ENCODE measurements at places on chromosomes 13 and 19.

DNA sequence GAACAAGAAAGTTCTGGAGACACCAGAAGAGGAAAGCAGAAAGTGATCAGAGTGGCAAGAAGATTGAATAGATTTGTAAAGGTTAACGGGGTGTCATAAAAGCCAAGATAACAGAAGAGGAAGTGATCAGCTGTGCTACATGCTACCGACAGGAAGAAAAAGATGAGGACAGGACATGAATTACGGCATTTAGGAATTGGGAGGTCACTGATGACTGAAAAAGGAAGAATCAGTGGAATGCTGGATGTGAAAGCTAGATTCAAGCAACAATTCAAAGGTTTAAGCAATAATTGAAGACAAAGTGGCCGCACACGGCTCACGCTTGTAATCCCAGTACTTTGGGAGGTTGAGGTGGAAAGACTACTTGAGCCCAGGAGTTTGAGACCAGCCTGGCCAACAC is 15.1 kb downstream of the ZNF160 start:
- DNase-seq = no peak

- no peak for DNase-seq
Measured at GRCh38 chr13:29005763-29006120, 185.6 kb downstream of the MTUS2 start.

DNA sequence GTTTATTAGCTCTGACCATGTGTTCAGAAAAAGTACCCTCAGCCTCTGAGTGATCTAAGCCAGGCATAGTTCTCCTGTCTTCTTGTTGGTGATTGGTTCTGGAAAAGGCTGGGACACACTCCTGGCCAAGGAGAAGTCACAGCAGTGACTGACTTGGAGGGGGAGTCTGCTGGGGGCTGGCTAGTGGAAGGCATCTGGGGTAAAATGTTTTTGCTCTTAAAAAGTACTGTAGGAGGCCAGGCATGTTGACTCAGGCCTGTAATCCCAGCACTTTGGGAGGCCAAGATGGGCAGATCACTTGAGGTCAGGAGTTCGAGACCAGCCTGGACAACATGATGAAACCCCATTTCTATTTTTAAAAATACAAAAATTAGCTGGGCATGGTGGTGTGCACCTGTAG is 21.7 kb downstream of the FAM187B start:
- DNase-seq = no peak

GRCh38 chr13:79937771-79938216 is 403.1 kb downstream of the SPRY2 start:
- DNase-seq = no peak

- no peak for DNase-seq
Measured at GRCh38 chr19:8392017-8392591, 1.9 kb downstream of the RAB11B start.

- DNase-seq = no peak
Measured at GRCh38 chr13:42001580-42001979, 40.7 kb upstream of the VWA8 start.

DNA sequence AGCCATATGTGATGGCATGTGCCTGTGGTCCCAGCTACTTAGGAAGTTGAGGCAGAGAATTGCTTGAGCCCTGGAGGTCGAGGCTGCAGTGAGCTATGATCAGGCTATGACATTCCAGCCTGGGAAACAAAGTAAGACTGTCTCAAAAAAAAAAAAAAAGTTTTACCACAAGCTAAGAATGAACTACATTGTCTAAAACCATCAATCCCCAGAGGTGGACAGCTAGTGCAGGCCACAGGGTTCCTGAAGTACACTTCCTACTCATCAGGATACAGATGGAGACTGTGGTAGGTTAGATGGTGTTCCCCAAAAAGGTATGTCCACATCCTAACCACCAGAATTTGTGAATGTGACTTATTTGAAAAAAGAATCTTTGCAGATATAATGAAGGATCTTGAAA is 63.5 kb upstream of the DOCK9 start:
- no peak for DNase-seq

DNA sequence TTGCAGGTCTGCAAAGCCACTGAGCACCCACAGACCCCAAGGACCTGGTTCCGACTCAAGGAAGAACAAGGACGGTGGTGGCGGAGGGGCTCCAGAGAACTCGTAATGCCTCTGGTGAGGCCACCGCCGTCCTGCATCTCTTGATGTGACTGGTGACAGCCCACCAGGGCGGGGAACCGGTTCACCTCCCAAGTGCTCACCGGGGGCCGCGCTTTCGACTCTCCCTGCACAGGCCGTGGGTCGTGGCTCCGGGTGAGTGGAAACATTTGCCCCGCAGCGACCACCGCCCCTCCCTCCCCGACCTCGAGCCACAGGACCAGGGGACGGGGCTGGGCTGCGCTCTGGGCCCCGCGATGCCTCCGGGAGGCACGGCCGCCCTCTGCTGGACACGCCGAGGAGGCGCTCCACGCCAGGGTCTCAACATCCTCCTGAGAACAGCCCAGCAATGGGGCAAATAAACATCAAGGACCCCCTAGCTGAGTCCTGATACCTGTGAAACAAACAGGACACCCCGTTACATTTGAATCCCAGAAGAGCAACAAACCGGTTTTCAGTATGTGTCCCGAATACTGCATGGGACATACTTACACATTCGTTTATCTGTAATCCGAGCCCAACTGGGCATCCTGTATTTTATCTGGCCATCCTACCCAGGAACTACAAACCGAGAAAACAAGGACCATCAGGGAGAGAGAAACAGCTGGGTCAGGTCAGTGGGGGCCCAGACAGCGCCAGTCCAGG is 3.9 kb upstream of the PLPP2 start:
- DNase-seq = peak; percentile 36

- no peak for DNase-seq
Measured at GRCh38 chr13:27474751-27475268, 24.4 kb upstream of the MTIF3 start.

DNA sequence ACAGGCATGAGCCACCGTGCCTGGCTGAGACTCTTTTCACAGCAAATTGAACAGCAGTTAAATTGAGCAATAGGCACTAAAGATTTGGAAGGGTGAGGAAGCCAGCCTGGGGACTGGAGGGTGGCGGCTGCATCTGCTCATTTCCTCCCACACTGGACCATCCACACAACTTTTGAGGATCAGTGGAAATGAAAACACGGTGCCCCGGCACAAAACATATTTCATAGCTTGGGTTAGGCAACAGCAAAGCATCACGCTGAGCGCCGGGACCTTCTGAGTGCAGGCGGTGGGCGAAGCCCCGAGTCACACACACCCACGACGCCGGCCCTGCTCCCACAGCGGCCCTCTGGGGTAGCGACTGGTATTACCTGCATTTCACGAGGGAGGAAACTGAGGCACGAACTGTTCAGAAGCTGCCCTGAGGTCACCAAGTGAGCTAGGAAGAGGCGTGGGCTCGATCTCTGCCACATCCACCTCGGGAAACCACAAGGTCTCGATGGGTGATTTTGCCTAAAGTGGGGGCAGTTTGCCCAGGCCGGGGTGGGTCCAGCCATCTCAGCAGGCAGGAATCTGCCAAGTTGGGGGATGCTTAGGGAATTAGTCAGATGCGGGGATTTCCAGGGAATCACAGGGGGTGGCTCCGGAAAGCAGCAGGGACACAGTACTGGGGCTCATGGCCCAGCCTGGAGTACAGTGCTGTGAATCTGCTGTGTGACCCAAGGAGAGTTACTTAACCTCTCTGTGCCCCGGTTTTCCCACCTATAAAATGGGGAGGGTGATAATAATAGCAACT is 3.5 kb upstream of the SBNO2 start:
- no peak for DNase-seq

DNA sequence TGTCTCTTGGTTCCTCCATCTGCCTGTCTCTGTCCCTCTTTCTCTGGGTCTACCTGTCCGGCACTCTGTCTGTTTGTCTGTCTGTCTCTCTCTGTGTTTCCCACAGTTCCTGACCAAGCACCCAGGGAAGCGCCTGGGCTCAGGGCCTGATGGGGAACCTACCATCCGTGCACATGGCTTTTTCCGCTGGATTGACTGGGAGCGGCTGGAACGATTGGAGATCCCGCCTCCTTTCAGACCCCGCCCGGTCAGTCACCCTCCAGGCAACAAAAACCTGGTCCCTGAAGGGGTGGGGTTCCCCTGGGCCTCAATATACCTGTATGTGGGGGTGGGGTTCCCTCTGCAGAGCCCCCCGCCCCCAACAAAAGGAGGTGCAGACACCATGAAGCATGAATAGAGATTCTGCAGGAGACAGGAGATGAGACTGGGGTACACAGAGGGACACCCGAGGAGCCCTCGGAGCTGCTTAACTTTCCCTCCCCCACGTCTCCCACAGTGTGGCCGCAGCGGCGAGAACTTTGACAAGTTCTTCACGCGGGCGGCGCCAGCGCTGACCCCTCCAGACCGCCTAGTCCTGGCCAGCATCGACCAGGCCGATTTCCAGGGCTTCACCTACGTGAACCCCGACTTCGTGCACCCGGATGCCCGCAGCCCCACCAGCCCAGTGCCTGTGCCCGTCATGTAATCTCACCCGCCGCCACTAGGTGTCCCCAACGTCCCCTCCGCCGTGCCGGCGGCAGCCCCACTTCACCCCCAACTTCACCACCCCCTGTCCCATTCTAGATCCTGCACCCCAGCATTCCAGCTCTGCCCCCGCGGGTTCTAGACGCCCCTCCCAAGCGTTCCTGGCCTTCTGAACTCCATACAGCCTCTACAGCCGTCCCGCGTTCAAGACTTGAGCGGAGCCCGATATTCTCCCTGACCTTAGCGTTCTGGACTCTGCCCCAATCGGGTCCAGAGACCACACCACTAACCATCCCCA is 2.6 kb upstream of the CACNG7 start:
- DNase-seq = peak; percentile 68

GRCh38 chr13:50679321-50679720 is 164.2 kb downstream of the DLEU7 start:
- no peak for DNase-seq

GRCh38 chr13:99228737-99229691 is 28.4 kb downstream of the UBAC2 start:
- no peak for DNase-seq

- no peak for DNase-seq
Measured at GRCh38 chr13:98495627-98496478, 81.1 kb downstream of the STK24 start.

- DNase-seq = no peak
Measured at GRCh38 chr19:45657520-45658167, 10.4 kb upstream of the GIPR start.

- DNase-seq = no peak
Measured at GRCh38 chr19:48332351-48332661, 7.0 kb downstream of the EMP3 start.
